ENCODE measurements at places on chromosomes 11 and 22.

- no peak for DNase-seq
Observed at GRCh38 chr11:15707971-15708370, 593.2 kb downstream of the INSC start.

DNA sequence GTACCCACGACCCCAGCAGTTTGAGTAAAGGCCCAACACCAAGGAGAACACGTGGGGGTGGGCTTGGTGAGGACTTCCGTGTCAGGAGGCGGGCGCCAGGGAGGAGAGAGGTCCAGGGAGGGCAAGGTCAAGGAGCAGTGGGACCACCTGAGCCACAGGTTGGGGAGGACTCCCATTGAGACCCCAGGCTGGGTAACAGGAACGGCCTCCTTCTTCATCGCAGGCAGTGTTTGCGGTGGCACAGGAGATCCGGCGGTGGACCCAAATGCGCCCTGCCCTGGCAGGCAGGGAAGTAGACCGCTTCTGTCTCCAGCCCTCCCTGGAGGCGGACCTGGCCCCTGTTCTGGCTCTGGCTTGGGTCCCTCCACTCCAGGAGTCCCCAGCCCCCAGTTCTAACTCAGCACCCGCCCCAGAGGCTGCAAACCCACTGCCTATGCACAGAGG, 5.9 kb upstream of the TBX1 start:
- no peak for DNase-seq

GRCh38 chr11:74212533-74212932, 41.4 kb downstream of the PPME1 start:
- no peak for DNase-seq

DNA sequence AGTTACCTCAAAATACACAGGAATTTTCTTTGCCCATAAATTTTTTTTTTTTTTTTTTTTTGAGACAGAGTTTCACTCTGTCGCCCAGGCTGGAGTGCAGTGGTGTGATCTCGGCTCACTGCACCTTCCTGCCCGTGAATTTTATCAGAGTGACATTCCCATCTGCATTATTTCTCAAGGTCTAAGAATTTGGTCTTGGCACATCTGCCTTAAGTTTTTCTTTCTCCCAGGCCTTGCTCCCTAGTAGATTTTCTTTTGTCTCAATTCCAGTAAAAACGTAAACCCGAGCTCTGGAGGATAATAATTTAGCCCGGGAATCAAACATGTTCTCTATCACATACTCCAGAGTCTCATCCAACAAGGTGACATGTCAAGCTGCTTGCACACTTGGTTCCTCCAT, 12.4 kb downstream of the TRIM6 start:
- no peak for DNase-seq

- DNase-seq, result no peak
Observed at GRCh38 chr11:104531075-104531474, 367.1 kb upstream of the PDGFD start.

DNA sequence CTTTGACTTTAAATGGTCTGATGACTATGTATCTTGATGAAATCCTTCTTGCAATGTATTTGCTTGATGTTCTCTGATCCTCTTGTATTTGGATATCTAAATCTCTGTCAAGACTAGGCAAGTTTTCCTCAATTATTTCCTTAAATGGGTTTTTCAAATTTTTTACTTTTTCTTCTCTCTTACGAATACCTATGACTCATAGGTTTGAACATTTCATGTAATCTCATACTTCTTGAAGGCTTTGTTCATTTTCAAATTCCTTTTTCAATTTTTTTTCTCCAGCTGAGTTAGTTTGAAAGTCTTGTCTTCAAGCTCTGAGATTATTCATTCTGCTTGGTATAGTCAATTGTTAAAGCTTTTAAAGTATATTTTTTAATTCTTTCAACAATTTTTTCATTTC, 13.1 kb downstream of the OR10W1 start:
- no peak for DNase-seq

DNA sequence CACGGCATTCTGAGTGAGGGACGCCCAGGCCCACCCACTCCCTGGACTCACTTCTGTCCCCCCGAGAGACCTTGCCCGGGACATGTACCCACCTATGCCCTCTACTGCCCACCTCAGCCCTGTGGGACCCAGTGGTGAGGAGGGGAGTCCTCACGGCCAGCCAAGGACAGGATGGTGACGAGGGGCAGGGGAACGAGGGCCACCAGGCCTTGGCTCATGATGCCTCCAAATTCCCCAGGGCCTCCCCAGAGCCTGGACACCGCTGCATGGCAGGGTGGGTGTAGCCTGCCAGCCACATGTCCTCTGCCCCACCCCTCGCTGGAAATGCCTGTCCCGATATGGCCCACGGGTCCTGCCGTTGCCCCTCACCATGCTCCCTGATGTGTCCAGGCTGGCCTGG, 26.1 kb downstream of the TSPAN4 start:
- DNase-seq, result no peak

Data from KG1 (cell line).